ENCODE measurements at places on chromosomes 11 and 22.
A peak's percentile ranks its signal among the peaks of the same experiment; 100 is the strongest.

DNA sequence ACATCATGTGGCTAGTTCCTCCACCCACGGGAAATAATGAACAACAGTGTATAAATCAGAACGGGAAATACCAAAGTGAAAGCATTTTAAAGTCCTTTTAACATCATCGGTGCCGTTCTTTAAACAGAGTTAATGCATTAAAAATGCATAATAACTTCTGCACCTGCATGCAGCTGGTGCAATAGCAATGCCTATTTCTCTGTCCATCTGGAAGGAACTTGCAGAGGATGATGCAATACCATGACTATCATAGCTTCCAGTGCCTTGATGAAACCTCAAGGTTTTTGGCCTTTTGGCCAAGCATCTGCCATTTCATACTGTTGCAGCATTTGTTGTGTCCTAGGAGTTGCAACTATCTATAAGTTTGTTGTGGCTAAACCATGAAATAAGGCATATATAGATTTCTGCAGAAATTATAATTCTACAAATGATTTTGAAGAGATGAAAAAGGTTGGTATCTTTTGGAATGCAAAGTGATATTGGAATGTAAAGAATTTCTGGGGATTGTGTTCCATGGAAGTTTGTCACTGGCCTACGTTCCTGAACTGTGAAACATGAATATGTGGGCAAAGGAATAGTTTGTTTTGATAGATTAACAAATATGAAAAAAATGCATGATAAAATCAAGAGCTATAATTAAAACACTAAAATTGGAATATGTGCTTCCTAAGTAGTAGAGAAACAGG is 9.8 kb upstream of the EIF3F start:
- H3K4me1 ChIP-seq: no peaks in the 10 kb centered on the region
- H3K27me3 ChIP-seq: peaks cover 4% of the 10 kb centered on the region
- no peak for DNase-seq
- H3K4me3 ChIP-seq: no peak overlapping the region
- H3K27ac ChIP-seq: peak overlapping the region; percentile 12

DNA sequence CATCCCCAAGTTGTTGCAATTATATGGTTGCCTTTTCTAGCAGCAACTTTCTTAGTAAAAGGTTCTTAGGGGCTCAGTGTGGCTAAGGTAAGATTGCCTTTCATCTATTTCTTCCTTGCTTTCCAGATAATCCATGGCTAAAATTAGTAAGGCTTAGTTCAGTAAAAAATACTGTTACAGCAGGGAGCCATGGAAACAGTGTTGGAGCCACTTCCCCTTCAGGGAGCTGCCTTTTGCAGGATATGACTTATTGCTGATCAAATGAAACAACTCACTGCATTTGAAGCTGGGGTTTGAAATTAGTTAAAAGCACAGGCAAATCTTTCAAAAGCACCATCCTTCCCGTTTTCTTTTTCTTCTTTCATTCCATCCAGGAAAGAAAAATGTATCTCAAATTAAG is 184.3 kb downstream of the C11orf87 start:
- H3K36me3 ChIP-seq: no peaks in the 10 kb centered on the region
- no peaks in the 10 kb centered on the region for H3K27me3 ChIP-seq
- H3K4me1 ChIP-seq: no peaks in the 10 kb centered on the region
- H3K4me3 ChIP-seq: no peak overlapping the region
- no peak for DNase-seq

- H3K4me1 ChIP-seq: no peaks in the 10 kb centered on the region
- peaks cover 70% of the 10 kb centered on the region for H3K27me3 ChIP-seq
- DNase-seq: no peak
Observed at GRCh38 chr22:35517769-35518530, 22.7 kb upstream of the RASD2 start.

GRCh38 chr22:25196326-25196725 is 3.3 kb upstream of the CRYBB3 start:
- no peak overlapping the region for H3K27ac ChIP-seq
- H3K4me1 ChIP-seq: no peaks in the 10 kb centered on the region
- H3K27me3 ChIP-seq: no peaks in the 10 kb centered on the region
- peaks cover 43% of the 10 kb centered on the region for H3K36me3 ChIP-seq
- no peak for DNase-seq

GRCh38 chr11:44637487-44637886 is 72.0 kb downstream of the CD82 start:
- H3K27me3 ChIP-seq: no peaks in the 10 kb centered on the region
- DNase-seq: no peak
- no peak overlapping the region for H3K4me3 ChIP-seq
- no peaks in the 10 kb centered on the region for H3K36me3 ChIP-seq

- peaks cover 14% of the 10 kb centered on the region for H3K4me1 ChIP-seq
- no peak for DNase-seq
- no peaks in the 10 kb centered on the region for H3K36me3 ChIP-seq
- H3K4me3 ChIP-seq: no peak overlapping the region
- no peak overlapping the region for H3K27ac ChIP-seq
- H3K27me3 ChIP-seq: peaks cover 9% of the 10 kb centered on the region
Observed at GRCh38 chr11:69213964-69214363, 58.2 kb downstream of the SMIM38 start.

GRCh38 chr11:46557684-46558151 is 36.1 kb downstream of the AMBRA1 start:
- no peak overlapping the region for H3K4me3 ChIP-seq
- DNase-seq: no peak
- peaks cover 75% of the 10 kb centered on the region for H3K4me1 ChIP-seq

GRCh38 chr11:2447253-2447950 is 2.6 kb downstream of the KCNQ1 start:
- peak overlapping the region; percentile 66 for H3K4me3 ChIP-seq
- no peak for DNase-seq
- H3K36me3 ChIP-seq: no peaks in the 10 kb centered on the region
- H3K27ac ChIP-seq: peak overlapping the region; percentile 12
- peaks cover 32% of the 10 kb centered on the region for H3K27me3 ChIP-seq

GRCh38 chr11:108223348-108224149 is 682 bp downstream of the ATM start:
- peak overlapping the region; percentile 96 for H3K27ac ChIP-seq
- peaks cover 64% of the 10 kb centered on the region for H3K4me1 ChIP-seq
- H3K36me3 ChIP-seq: peaks cover 11% of the 10 kb centered on the region

- H3K4me1 ChIP-seq: no peaks in the 10 kb centered on the region
- H3K36me3 ChIP-seq: no peaks in the 10 kb centered on the region
- no peaks in the 10 kb centered on the region for H3K27me3 ChIP-seq
- no peak overlapping the region for H3K4me3 ChIP-seq
- no peak for DNase-seq
- H3K27ac ChIP-seq: no peak overlapping the region
Observed at GRCh38 chr11:27786331-27786730, 86.1 kb upstream of the BDNF start.

DNA sequence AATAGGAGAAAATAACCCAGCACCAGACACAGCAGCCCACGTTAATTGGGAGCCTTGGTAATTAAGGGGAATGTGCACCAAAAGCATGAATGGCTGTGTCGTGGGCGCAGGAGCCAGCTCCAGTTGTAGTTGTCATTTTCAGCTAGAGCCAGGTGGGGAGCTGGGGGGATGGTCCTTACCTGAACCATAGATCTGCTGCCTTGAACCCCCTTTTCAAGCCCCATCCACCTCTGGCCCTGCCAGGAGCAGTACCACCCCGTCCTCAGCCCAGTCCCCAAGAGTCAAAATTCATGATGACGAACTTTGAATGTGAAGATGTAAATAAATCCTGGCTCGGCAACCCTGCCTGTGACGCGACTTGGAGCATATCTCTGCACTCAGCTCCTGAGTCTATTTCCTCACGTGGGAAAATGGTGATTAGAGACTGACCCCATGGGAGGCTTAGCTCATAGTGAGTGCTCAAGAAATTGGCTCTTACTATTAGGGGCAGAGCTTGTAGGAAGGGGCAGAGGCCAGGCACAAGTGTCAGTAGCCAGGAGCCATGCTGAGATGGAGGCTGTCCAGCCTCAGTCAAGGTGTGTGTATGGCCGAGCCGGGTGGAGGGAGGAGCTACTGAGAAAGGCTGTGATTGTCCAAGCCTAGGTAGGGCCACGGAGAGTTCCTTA is 794 bp upstream of the FXYD6 start:
- H3K27me3 ChIP-seq: peaks cover 46% of the 10 kb centered on the region
- peak overlapping the region; percentile 87 for H3K4me3 ChIP-seq
- DNase-seq: peak; percentile 53
- peak overlapping the region; percentile 92 for H3K27ac ChIP-seq
- H3K36me3 ChIP-seq: no peaks in the 10 kb centered on the region

GRCh38 chr11:126190792-126191191 is 20.7 kb downstream of the RPUSD4 start:
- peaks cover 37% of the 10 kb centered on the region for H3K36me3 ChIP-seq
- no peaks in the 10 kb centered on the region for H3K4me1 ChIP-seq
- no peak overlapping the region for H3K4me3 ChIP-seq
- H3K27ac ChIP-seq: no peak overlapping the region
- DNase-seq: no peak

DNA sequence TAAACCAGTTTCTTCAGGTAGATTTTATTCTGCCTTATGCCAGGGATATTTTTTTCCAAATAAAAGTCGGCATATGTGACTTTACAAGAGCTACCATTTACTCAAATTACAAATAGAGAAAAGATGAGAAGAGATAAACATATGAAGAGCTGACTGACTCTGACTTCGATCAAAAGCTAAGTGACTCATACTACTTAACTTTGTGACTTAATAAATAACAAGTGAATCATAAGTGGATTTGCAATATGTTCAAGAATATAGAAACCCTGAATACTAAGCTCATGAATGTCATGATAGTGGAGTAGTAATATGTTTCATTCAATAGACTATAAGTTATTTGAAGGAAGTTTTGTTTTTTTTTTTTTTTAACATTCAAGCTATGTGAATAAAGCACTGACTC is 130.5 kb upstream of the ANO3 start:
- no peaks in the 10 kb centered on the region for H3K4me1 ChIP-seq
- H3K27me3 ChIP-seq: no peaks in the 10 kb centered on the region
- DNase-seq: no peak
- no peak overlapping the region for H3K27ac ChIP-seq
- no peaks in the 10 kb centered on the region for H3K36me3 ChIP-seq

DNA sequence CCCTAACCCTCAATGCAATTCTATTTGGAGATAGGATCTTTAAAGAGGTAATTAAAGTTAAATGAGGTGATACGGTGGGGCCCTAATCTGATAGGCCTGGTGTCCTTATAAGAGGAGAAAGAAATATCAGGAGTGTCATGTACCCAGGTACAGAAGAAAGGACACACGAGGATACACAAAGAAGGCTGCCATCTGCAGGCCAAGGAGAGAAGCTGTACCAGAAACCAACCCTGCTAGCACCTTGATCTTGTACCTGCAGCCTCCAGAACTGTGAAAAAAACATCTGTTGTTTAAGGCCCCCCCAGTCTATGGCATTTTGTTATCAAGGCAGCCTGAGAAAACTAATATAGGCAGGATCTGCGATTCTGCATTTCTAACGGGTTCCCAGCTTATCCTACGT is 44.2 kb downstream of the FBXO7 start:
- no peak for DNase-seq
- H3K27ac ChIP-seq: no peak overlapping the region
- no peaks in the 10 kb centered on the region for H3K4me1 ChIP-seq
- H3K4me3 ChIP-seq: no peak overlapping the region
- no peaks in the 10 kb centered on the region for H3K27me3 ChIP-seq

- H3K27ac ChIP-seq: no peak overlapping the region
- H3K4me3 ChIP-seq: no peak overlapping the region
Observed at GRCh38 chr22:37254867-37255233, 10.8 kb upstream of the RAC2 start.

DNA sequence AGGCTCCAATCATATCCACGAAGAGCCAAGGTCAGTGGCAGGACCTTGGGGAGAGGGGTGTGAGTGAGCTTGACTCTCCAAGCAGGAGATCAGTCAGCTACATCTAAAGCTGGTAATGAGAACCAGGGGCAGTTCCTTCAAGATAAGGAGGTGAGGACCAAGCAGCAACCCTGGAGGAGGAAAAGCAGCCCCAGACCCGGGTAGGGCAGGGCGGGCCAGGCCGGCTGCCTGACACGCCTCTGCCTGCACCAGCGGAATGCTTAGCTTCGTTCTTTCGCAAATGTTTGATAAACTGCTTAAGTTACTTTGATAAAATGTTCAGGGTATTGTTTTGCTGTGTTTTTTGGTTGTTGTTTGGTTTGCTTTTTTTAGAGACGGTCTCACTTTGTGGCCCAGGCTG is 18.7 kb upstream of the FADD start:
- H3K27ac ChIP-seq: no peak overlapping the region
- H3K36me3 ChIP-seq: peaks cover 3% of the 10 kb centered on the region
- no peak for DNase-seq
- H3K27me3 ChIP-seq: peaks cover 12% of the 10 kb centered on the region

- no peaks in the 10 kb centered on the region for H3K27me3 ChIP-seq
- no peaks in the 10 kb centered on the region for H3K4me1 ChIP-seq
- DNase-seq: no peak
- no peak overlapping the region for H3K4me3 ChIP-seq
Observed at GRCh38 chr11:84232511-84232910, 946.3 kb upstream of the CCDC90B start.

GRCh38 chr11:112516261-112516660 is 255.6 kb upstream of the PLET1 start:
- no peak for DNase-seq
- no peaks in the 10 kb centered on the region for H3K4me1 ChIP-seq
- no peak overlapping the region for H3K4me3 ChIP-seq
- H3K27ac ChIP-seq: no peak overlapping the region
- no peaks in the 10 kb centered on the region for H3K36me3 ChIP-seq

Measured in left ventricle myocardium inferior (tissue), 1 donor.